ENCODE measurements at places on chromosomes 2 and 18.

DNA sequence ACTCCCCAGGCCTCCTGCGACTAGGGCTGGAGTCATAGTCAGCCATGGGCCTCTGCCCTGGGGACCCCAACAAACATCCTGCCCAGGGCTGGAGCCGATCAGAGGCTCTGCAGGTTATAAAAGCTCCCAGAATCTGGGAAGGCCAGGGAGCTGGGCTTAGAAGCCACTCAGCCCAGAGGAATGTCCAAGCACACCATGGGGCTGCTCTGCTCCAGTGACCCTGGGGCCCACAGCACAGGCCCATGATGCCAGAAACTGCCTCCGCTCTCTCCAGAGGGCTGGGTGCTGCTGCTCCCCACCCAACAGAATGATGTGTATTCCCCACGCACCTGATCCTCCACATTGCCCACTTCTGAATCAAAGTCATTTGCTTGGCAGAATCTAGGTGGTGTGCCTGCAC is 88.5 kb downstream of the ARMC9 start:
- DNase-seq = no peak

DNA sequence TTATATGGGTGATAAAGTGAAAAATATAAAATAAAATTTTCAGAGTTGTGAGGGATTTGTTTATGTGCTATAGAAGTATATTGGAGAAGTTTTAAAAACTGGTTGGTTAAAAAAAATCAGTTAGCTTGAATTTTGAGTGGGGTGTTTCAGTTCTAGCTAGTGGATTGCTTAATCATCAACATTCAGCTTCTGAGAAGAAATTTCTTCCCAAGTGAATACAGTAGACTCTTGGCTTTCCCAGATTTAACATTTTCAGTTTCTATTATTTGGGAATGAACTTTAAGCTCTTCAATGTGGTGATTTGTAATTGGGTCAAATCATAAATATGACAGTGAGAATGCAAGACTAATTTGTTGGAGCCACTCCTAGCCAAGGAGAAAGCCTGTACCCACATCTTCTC is 120.8 kb downstream of the PLCL1 start:
- no peak for DNase-seq

- DNase-seq = no peak
Observed at GRCh38 chr2:203914546-203915182, 21.9 kb upstream of the ICOS start.

DNA sequence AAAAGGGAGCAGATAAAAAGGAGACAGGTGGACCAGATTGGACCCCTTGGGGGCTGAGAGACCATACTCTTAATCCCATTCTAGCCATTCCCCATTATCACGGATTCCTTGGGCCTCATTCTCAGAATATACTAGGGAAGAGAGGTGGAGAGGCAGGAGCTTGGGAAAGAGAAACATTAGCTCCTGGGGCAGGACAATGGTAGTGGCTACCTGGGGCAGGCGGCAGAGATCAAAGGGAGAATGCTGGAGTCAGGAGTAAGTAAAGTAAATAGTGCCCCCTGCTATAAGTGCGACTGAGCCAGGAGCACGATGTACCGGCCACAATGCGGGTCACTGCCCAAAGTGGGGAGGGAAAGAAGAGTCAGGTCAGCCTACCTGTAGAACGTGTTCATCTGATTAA is 20.4 kb upstream of the IHH start:
- no peak for DNase-seq

GRCh38 chr2:98601532-98602132 is 6.7 kb downstream of the COA5 start:
- DNase-seq = no peak

DNA sequence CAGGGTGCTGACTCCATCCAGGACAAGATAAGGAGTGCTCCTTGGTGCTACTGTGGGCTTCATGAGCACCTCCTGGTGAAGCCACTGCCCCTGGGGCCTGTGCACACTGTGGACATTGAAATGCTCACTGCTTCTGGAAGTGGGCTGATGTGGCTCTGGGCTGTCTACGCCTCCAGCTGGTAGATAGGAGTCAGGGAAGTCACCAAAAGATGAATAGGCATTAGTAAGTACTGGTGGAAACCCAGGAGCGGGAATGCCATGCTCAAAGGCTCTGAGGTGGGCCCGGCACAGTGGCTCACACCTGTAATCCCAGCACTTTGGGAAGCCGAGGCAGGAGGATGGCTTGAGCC is 79.2 kb upstream of the MSH2 start:
- DNase-seq = no peak

DNA sequence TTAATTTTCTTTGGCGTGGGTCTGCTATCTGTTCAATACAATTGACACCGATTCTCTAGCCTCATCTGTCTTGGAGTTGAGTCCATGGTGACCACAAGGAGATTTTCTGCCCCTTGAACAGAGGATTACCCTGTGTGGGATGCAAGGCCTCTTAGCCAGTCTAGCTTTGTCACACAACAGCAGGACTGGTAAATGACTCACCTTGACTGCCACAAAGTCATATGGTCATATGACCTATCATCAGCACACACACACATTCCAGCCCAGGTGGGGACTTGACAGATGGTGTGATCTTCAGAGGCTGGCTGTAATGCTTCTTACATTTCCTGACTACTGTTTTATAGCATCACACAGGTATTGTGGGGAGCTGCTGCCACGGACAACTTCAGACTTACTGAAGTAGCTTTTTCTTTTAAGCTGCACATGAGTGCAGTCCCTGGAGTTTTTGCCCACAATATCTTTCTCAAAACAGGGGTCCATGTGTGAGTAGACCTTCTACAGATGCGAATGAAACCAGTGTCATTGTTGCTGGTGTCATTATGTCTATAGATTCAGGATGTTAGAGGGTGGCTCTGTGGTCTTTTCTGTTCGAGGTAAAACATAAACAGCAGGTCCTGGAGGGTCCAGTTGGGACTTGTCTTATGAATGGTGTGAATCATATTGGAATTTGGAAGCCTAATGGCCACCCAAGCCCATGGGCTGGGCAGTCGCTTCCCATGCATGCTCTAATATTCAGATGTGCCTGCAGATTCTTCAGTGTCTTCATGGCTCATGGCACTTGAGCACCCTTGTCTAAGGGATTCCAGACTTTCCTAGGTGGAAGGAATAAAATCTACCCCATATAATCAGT is 18.6 kb upstream of the ACOXL start:
- no peak for DNase-seq

- no peak for DNase-seq
Observed at GRCh38 chr2:20040489-20041172, 10.8 kb downstream of the LAPTM4A start.

DNA sequence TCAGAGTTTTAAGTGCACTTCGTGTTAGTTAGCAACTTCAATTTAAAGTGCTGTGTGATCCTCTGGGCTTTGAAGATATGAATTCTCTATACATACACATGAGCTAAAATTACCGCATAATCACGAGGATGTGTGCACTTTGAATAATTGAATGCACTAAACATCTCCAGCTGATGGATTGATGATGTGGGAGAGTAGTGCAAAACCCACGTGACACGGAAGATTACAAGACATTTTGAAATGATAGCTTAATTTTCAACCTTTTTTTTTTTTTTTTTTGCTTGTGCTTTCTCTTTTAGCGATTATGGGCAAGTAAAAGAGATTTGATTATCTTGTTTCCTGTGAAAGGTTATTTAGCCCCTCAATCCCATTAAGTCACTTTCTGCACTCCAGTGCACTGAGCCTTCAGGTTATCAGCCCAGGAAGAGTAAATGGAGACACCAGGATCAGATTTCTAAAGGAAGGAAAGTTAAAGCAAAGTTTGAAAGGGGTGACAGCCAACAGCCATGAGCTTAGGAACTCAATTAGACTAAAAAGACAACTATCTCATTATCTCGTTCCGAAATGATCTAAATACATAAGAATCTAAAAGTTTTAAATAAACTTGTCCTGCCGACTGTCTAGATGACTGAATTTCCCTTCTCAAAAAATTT is 81.6 kb downstream of the CDK15 start:
- no peak for DNase-seq

GRCh38 chr2:62014102-62014501 is 108.6 kb downstream of the COMMD1 start:
- peak; percentile 87 for DNase-seq

DNA sequence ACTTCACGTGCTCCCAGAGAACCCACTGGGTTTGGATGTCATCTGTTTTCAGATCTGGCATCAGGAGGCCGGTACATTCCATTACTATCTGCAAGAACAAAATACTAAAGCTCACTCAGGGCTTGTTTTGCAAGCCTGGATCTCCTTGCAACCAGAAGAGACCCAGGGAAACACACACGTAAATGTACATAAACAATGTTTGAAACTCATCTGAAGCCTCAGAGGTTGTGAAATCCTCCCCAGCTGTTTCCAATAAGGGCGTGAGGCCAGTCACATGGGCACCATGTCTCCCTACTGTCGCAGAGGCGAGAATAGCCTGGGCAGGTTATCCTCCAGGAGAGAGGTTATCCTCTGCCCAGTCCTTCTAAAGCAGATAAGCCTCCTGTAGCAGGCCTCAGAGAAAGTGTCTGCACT is 186.9 kb downstream of the GFPT1 start:
- no peak for DNase-seq

DNA sequence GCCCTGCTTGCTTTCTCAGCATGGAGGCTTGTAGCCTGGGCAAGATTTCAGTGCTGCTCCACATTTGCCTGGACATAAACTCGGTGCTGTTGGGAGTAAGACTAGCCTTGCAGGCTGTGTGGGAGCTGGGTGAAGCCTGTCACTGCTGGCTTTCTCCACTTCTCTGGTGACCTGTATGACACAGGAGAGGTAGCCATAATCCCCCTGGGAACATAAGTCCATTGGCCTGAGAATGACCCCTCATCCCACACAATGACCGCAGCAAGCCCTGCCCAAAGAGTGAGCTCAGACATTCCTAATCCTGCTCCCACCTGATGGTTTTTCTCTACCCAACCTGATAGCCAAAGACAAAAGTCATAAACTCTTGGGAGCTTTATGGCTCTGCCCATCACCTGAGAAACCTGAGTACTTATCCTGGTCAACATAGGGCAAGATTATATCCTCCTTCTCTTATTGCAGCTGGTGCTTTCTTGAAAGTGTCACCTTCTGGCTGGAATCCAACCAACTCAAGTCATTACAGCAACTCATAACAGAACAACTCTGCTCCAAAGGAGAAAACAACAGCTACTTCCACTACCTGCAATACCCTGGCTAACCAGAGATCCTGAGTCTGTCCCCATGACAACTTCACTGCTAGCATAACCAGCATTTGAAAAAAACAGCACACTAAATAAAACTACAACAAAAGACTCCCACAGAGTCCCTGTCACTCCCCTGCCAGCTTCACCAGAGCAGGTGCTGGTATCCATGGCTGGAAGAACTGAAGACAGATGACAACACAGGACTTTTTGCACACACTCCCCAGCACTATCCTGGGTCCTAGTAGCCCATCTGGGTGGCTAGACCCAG is 834.4 kb upstream of the DDX18 start:
- DNase-seq = no peak

GRCh38 chr18:32317651-32318050 is 127.8 kb downstream of the MEP1B start:
- DNase-seq = no peak

DNA sequence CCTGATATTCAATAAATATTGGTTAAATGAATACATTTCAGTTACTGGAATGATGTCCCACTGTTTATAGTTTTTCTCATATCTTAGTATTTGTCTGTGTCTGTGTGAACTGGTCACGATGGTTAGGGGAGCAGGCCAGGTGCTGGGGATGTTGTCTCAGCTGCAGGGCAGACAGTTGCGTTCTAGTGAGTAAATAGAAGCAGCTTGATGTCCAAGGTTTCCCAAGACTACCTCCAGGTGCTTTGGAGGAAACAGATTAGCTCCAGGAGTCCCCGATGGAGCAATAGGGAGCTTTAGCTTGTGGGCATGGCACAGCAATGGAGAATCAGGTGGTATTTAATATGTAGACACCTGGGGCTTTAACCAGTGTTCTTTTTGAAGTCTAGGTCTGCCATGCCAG is 75.5 kb downstream of the GULP1 start:
- DNase-seq = no peak

- DNase-seq = no peak
Observed at GRCh38 chr2:10038123-10038522, 5.2 kb upstream of the KLF11 start.

DNA sequence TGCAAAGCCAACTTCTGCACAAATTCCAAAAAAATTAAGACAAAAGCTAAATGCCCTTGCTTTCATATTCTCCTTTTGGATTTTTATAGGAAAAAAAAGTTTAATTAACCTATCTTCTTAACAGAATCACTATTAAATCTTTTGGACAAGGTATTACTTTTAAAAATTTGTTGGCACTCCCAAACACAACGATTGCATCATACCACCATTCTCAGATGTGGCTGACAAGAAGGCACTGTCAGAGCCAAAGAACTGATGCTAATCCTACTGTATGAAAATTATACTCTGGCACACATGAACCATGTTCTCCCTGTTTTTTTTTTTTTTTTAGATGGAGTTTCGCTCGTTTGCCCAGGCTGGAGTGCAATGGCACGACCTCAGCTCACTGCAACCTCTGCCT is 58.4 kb downstream of the NOL10 start:
- DNase-seq = no peak

- no peak for DNase-seq
Observed at GRCh38 chr18:46226461-46226860, 122.3 kb downstream of the HAUS1 start.

- DNase-seq = peak; percentile 52
Observed at GRCh38 chr2:230130668-230131364, 62.1 kb upstream of the SLC16A14 start.

GRCh38 chr2:95047629-95048510 is 22.4 kb downstream of the MAL start:
- DNase-seq = no peak

- no peak for DNase-seq
Observed at GRCh38 chr18:2306606-2307005, 264.7 kb downstream of the METTL4 start.

- DNase-seq = peak; percentile 98
Observed at GRCh38 chr2:203238704-203239526, at the start of gene CYP20A1. CYP20A1 (plus strand) TSS chr2:203239018; CDS start chr2:203239063, 45 bp downstream.

GRCh38 chr2:85230679-85231467 is 96.9 kb downstream of the TGOLN2 start:
- DNase-seq = peak; percentile 62

DNA sequence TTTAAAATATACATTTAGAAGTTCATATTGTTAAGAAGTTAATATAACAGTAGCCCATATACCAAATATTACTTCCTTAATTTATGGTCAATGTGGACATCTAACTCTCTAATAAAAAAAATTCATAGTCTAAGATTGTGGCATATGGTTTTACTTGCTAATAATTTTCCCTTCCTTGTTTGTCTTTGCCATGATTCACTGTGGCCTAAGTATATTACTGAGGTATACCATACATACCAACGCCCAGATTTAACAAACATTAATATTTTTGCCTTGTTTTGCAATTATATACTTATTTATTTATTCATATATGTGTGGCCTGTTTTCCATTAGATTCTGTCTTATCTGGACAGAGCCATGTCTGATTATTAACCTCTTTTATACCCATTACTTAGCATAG is 54.6 kb upstream of the CCDC150 start:
- no peak for DNase-seq

GRCh38 chr2:6071519-6071918 is 379.3 kb downstream of the SOX11 start:
- DNase-seq = no peak
